ENCODE measurements at places on chromosomes 1 and 21.

- DNase-seq, result no peak
Observed at GRCh38 chr21:41874611-41875010, 4.5 kb downstream of the PRDM15 start.

- no peak for DNase-seq
Observed at GRCh38 chr1:167645140-167645541, 15.1 kb downstream of the RCSD1 start.

GRCh38 chr1:4986306-4986705 lies 331.9 kb downstream of the AJAP1 start:
- DNase-seq, result no peak

- DNase-seq, result no peak
Observed at GRCh38 chr1:21524220-21524619, 15.0 kb downstream of the ALPL start.

GRCh38 chr1:116751621-116752020 lies 2.6 kb upstream of the CD2 start:
- DNase-seq, result no peak

DNA sequence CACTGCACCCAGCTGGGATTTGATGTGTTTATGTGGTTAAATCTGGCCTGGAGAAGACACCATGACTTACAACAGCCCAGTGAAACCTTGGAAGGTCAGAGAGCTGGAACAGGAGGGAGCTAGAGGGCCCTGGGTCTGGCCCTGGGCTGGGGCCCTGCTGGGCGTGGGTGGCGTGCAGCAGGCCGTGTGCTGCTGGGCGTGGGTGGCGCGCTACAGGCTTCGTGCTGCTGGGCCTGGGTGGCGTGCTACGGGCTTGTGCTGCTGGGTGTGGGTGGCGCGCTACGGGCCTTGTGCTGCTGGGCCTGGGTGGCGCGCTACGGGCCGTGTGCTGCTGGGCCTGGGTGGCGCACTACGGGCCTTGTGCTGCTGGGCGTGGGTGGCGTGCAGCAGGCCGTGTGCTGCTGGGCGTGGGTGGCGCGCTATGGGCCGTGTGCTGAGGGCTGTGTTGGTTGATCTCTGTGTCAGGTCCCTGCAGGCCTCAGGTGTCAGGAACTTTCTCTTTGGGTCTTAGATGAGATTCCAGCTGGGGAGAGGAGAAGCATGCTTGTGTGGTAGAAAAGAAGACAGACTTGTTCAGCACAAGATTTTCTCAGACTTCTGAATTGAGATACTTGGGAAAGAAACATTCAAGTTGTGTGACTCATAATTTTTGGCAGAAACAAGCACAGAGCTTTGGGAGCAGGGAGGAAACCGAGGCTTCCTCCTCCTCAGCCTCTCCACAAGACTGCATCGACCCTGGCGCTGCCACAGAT lies 66.0 kb downstream of the COL18A1 start:
- no peak for DNase-seq

DNA sequence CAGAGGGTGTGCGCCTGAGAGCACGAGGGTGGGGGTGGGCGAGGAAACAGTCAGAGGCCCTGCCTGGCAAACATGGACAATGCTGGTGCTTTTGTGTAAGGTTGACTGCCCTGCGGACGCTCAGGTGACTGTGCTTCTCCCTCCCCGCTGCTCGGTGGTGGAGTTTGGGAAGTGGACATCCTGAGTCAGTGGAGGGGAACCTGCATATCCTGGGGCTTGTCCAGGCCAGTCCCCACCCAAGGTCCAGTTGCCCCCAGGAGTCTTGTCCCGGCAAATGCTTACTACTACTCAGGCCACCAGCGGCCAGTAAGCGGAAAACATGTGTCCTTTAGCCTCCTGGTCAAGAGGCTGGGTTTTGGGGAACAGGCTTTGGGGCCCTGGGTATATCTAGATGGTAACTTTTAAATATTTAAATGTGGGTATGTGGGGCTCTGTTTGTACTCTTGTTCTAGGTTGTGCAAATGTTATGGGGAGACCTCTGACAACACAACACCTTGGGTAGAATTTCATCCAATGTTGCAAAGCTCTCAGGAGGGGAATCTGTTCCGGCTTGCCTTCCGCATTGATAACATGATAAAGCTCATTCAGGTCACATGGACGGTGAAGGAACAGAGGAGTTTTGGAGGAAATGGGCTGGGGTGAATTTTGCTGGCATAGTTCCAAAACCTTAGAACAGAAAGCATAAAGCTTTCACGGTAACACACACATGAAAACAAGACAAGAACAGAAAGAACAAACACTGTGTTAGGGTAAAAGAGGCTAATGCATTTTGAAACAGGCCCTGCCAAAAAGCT lies 364.9 kb downstream of the PRDM2 start:
- no peak for DNase-seq

GRCh38 chr1:6601049-6601922 lies 1.4 kb downstream of the KLHL21 start:
- no peak for DNase-seq

DNA sequence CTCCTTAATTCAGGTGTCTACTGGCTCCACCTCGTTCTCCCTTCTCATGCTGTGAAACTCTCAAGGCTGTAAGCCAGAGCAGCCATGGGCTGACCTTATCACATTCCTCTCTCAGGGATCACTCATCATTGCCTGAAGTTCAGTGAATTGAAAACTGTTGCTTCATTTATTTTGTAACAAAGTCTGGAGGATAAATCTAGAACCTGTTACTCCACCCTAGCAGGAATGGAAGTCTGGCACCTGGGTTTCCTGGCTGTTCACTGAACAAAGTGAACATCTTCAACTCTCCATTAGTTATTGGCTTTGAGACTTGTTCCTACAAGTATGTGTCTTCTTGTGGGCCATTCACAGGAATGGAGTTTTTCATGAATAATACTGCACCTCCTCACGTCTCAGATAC lies 584.1 kb downstream of the PTPRU start:
- no peak for DNase-seq

GRCh38 chr1:209057083-209057482 lies 526.4 kb upstream of the CAMK1G start:
- DNase-seq, result no peak

DNA sequence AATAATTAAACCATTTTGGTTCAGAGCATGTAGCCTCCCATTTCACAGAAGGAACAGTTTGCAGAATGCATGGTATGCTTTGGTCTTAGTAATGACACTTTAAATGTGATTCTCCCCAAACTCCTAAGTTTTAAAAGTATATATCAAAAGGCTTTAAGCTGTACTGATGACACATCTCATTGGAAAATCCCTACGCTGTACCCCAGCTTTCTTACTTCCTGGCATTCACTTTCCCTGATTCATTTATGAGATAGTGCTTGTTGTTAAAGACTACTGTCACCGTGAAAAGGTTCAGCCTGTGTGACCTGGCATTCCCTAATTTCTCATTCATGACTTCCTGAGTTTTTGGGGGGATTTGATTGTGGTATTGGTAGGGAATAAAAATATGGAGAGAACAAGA lies 53.4 kb downstream of the MPZL1 start:
- DNase-seq, result no peak
